ENCODE measurements at places on chromosomes 4 and X. TPM values are rescaled to one million over a fixed set of nuclear protein-coding genes. Genes with fewer than 3 reads are reported as not detected.

The CPEB2 gene
- 7.5 TPM for total RNA-seq

The LANCL3 gene
- total RNA-seq = 1.8 TPM

The DUX4 gene
- not detected for total RNA-seq

The CXCL3 gene
- total RNA-seq = 5.5 TPM

The SSX2B gene
- total RNA-seq = not detected

The CRLF2 gene
- 0.42 TPM for total RNA-seq

The SPCS3 gene
- total RNA-seq = 124 TPM

The MAGEC3 gene
- not detected for total RNA-seq

The PRRG3 gene
- 0.37 TPM for total RNA-seq

The ASMTL gene
- 12.3 TPM for total RNA-seq

The HTN3 gene
- 0.80 TPM for total RNA-seq

The PASD1 gene
- 65.8 TPM for total RNA-seq

The PLP1 gene
- 0.30 TPM for total RNA-seq

The TLR7 gene
- not detected for total RNA-seq

The STS gene
- 2.9 TPM for total RNA-seq

The SPIN3 gene
- total RNA-seq = 7.1 TPM

The EGF gene
- 2.0 TPM for total RNA-seq

The FMR1NB gene
- total RNA-seq = not detected

The MAGED4 gene
- total RNA-seq = 2.8 TPM

The POU3F4 gene
- total RNA-seq = not detected

Measured in HT1080 (cell line).